ENCODE measurements at places on chromosomes 1 and 21.

- no peak for DNase-seq
Observed at GRCh38 chr1:10171105-10171767, 39.1 kb upstream of the KIF1B start.

DNA sequence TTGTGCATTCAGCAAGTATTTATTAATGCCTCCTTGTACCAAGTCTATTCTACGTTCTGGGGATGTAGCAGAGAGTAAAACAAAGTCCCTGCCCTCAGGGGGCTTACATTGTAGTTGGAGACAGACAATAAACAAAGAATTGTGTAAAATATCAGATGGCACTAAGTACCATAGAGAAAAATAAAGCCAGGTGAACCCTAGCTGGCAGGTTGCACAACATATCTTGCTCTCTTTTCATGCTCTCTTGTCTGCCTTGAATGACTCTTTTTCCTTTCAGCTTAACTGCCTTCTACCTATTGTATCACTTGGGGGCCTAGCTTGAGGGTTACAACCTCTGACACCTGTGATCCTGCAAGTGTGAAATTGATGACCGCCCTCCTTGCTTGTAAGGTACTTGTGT, 20.7 kb upstream of the FASLG start:
- no peak for DNase-seq

GRCh38 chr1:113042285-113043143, 30.5 kb upstream of the LRIG2 start:
- DNase-seq: peak; percentile 35

- no peak for DNase-seq
Observed at GRCh38 chr1:75431843-75432242, 179.1 kb downstream of the SLC44A5 start.

GRCh38 chr1:40059338-40059959, 18.9 kb downstream of the CAP1 start:
- no peak for DNase-seq

GRCh38 chr1:36089393-36090121, 865 bp downstream of the ADPRS start:
- no peak for DNase-seq

DNA sequence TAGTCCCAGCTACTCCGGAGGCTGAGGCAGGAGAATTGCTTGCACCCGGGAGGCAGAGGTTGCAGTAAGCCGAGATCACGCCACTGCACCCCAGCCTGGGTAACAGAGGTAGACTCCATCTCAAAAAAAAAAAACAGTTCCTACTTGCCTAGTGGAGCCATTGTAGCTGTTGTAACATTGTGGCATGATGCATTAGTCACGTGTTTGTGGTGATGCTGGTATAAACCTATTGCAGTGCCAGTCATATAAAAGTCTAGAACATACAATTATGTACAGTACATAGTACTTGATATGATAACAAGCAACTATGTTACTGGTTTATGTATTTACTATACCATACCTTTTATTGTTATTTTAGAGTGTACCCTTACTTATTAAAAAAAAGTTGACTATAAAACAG, 16.2 kb downstream of the KYAT3 start:
- no peak for DNase-seq

DNA sequence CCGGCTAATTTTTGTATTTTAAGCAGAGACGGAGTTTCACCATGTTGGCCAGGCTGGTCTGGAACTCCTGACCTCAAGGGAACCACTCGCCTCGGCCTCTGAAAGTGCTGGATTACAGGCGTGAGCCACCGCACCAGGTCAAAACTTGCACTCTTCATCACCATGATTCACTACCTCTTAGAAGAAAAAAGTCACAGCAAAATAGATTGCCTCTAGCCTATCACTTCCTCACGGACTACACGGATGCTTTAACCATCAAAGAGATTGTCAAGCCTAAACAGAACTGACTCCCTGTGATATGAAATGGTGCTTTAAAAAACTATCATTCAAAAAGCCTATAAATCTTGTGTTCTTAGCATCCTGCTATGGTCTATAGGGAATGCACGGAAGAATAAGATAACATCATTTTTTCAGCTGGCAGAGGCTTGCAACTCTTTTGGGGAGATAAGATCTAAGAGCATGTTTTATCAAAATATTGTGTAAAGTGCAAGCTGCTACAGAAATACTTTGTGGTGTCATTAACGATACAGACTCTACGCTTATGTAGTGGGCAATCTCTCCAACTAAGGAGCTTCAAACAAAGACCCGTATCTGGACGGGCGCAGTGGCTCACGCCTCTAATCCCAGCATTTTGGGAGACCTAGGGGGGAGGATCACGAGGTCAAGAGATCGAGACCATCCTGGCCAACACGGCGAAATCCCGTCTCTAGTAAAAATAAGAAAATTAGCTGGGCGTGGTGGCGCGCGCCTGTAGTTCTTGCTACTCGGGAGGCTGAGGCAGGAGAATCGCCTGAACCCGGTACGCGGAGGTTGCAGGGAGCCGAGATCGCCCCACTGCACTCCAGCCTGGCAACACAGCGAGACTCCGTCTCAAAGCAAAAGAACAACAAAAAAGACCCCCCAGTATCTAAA, 966 bp downstream of the TFB2M start:
- DNase-seq: no peak

GRCh38 chr1:178536329-178536728, 23.4 kb downstream of the TEX35 start:
- DNase-seq: no peak

GRCh38 chr1:180358649-180359048, 128.6 kb downstream of the LHX4 start:
- no peak for DNase-seq

DNA sequence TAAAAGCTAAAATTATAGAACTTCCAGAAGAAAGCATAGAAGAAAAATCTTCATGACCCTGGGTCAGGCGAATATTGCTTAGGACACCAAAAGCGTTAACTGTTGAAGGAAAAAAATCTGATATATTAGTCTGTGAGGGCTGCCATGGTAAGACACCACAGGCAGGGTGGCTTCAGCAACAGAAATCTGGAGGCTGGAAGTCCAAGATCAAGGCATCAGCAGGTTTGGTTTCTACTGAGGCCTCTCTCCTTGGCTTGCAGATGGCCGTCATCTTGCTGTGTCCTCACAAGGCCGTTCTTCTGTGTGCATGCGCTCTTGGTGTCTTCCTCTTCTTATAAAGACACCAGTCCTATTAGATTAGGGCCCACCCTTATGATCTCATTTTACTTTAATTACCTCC, 14.5 kb downstream of the IFNLR1 start:
- DNase-seq: no peak

DNA sequence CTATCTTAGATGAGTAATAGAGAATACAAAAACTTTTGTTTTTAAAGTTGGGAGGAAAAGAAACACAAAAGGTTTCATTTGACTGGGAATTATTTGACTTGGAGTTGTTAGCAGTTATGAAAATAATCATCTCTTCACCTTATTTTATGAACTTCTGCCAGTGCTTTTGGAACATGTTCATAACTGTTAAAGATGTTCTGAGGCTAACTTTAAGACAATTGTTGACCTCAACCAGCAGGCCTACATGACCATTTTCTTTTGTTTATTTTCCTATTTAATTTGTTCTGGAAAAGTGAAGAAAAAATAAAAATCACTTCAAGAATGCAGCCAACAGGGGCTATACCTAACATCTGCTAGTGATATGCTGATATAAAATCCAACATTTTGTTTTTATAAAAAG, 37.4 kb downstream of the JAM2 start:
- no peak for DNase-seq

GRCh38 chr1:117674521-117675400, 68.9 kb downstream of the TENT5C start:
- no peak for DNase-seq

GRCh38 chr1:211932933-211933254, 102.3 kb upstream of the LPGAT1 start:
- DNase-seq: no peak

- DNase-seq: no peak
Observed at GRCh38 chr1:31127266-31127665, 61.7 kb upstream of the PUM1 start.

GRCh38 chr1:26922901-26923300, 1.4 kb downstream of the NUDC start:
- DNase-seq: no peak

DNA sequence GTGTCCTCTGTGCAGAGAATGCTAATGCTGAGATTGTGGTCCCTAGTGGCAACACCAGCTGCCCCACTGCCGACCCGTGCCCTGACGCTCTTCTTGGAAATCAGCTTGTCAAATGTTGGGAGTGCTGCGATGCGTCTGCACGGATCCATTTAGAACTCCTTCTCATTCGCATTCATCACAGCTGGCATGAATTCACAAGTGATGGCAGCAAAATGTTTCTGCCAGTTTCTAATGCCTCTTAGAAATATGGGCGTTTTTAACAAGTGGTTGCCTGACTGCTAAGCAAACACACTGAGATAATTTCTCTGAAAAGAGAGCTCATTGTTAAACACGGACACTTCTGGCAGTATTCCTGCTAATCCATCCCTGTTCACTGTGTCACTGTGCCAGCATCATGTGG, 131.9 kb upstream of the KCNJ6 start:
- no peak for DNase-seq

DNA sequence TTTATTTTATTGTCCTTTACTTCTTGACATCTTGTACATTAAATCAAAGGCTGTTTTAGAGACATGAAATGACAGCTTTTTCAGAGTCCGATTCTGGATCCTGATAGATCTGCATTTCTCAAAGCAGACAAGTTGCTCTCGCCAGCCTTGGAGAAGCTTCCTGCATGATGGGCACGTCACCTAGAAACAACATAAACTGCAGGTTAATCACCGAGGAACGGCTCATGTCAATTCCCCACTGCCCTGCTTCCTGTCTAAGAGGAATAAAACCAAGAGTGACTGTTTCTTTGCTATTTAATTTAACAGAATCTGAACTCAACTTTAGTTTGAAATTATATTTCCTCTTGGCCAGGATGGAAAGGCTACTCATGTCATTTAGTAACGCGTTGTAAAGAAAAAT, 77.0 kb downstream of the RWDD3 start:
- no peak for DNase-seq

DNA sequence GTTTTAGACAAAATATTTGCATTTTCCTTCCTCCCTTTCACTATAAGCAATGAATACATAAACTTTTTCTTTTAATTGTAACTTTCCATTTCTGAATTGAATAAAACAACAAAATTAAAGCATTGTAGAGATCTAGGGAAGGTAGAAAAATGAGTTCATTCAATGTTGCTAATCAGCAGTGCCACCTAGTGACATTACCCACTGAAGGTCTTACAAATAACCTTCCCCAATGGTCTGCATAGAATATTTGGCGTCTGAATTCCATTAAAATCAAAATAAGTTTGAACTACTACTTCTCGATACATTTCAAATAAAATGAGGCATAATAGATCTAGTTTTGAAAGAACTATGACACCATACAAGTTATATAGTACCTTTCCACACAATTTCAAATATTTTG, 19.6 kb downstream of the FH start:
- DNase-seq: peak; percentile 16

- no peak for DNase-seq
Observed at GRCh38 chr1:117846674-117847425, 82.6 kb downstream of the GDAP2 start.

GRCh38 chr1:175629318-175629694, 114.1 kb downstream of the TNR start:
- no peak for DNase-seq

DNA sequence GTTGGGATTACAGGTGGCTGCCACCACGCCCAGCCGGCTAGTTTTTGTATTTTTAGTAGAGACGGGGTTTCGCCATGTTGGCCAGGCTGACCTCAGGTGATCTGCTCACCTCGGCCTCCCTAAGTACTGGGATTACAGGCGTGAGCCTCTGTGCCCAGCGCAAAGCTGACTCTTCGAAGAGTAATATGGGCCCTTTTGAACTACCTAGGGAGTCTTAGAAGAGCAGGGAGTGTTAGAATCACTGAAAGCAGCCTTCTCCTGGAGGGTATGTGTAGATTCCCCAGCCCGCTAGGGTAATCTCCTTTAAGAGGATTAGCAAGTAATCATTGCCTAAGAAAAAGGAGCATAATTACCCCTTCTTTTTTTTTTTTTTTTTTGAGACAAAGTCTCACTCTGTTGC, 6.5 kb upstream of the MAST2 start:
- DNase-seq: no peak

GRCh38 chr1:11856698-11857097, 2.0 kb downstream of the NPPB start:
- DNase-seq: no peak

GRCh38 chr1:244054247-244054923, 3.3 kb downstream of the ZBTB18 start:
- no peak for DNase-seq

DNA sequence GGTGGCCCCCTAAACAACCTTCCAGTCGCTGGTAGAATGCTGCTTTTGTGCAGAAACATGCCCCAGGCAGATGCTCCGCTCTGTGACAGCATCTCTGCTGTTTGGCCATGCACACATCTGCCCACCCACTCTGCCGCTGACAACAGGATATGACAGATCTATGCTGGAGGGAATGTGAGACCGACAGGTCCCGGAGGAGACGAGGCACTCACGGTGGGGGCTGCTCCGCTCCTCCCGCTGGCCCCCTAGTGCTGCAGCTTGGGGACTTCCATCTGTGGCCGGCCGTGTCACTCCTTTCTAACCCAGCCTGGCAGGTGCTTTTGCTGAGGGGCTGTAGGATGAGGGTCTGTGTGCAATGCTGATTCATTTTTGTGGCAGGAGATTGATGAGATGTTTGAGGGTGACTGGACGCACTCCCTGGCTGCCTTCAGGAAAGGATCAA, 49.1 kb upstream of the DMRTB1 start:
- DNase-seq: no peak

- DNase-seq: no peak
Observed at GRCh38 chr21:45166931-45167330, 92.6 kb downstream of the ADARB1 start.

DNA sequence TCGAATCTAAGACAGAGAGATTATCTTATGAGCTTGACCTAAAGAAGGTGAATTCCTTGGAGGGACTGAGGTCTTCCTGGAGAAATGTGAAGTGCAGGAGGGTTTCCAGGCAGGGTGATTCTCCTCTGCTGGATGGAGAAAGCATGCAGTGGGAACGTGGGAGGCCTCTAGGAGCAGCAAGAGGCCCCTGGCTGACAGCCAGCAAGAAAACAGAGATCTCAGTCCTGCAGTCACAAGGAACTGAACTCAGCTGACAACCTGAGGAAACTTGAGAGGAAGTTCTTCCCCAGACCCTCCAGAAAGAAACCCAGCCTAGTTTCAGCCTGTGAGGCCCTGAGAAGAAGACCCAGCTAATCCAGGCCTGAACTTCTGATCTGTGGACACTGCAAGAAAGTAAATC, 345.9 kb downstream of the FAM72C start:
- DNase-seq: no peak

GRCh38 chr21:22223385-22223784, 1225.2 kb downstream of the NCAM2 start:
- DNase-seq: no peak

DNA sequence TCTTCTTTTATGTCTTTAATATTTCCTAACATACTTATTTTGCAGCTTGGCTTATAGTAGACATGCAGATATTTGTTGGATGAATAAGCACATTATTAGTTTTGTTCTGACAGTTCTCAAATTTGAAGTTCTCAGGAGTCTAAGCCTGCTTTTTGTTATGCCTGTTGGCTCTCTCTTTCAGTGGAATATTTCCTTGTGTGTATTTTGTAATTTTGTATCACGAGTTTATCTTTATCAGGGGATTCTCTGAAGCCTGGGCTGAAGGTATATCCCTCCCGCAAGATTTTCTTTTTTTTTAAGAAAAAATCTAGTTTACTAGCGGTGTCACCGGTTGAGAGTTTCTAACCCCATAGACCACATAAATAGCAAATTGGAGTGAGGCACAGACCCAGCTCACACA, 105.9 kb downstream of the RGL1 start:
- DNase-seq: no peak
